ENCODE measurements at places on chromosomes 5 and 9.

DNA sequence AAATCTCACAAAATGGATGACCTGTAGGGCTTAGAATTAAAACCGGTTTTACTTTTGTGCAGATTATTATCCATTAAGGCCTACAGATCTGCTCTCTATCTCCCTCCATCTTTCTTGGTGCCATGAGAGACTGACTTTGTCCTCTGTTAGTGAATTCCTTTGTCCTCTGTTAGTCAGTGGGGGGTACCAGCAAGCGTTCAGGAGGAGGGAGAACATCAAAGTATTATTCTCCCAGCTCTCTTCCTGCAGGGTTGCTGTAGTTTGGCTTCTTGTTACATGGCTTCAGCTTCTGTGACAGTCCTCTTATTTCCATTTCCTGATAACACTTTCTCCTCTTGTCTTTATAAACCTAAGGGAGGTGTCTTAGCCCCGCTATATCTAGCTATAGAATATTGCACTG lies 850.5 kb upstream of the SEMA6A start:
- DNase-seq: no peak

DNA sequence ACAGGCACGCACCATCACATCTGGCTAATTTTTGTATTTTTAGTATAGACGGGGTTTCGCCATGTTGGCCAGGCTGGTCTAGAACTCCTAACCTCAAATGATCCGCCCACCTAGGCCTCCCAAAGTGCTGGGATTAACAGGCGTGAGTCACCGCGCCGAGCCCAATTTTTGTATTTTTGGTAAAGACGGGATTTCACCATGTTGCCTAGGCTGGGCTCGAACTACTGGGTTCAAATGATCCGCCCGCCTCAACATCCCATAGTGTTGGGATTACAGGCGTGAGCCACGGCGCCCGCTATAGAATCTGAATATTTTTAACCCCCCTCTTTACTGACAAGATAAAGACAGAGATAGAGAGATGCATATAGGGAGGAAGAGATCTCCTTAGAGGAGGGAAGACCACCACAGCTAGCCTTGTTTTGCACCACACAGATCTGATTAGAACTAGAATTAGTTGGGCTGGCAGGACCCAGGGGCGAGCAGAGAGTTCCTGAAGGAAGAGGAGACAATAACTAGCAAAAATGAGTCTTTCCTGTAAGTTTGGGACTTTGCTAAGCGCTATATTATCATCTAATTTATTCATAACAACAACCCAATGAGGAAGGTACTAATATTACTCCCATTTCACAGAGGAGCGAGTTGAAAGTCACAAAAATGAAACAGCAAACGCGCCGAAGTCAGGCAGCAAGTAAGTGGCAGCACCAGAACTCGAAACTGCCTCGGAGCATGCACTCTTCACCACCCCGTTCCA lies 1.5 kb upstream of the ANKHD1 start:
- peak; percentile 27 for DNase-seq

- DNase-seq: peak; percentile 30
These were observed 166.6 kb downstream of the AP3B1 start for GRCh38 chr5:78127875-78128274.

DNA sequence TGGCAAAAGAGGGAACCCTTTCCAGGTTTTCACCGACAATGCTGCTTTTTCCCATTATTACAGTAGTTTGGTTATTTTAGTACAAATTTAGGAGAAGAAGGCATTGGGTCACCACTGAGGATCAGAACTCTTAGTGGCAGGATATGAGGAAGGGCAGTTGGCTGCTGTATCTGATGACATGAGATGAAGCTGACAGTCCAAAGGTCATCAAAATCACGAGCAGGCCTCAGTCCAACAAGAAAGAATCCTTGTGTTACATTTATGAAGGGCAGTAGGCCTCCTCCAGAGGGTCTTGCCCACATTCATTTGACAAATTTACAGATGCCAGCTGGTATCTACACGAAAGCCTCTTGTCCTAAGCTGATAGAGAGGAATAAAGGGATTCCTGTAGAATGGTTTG lies 49.5 kb upstream of the COL15A1 start:
- no peak for DNase-seq

- DNase-seq: no peak
These were observed 144.6 kb upstream of the ZNF366 start for GRCh38 chr5:72651779-72652178.

- no peak for DNase-seq
These were observed 21.5 kb upstream of the SUSD3 start for GRCh38 chr9:93036887-93037475.

DNA sequence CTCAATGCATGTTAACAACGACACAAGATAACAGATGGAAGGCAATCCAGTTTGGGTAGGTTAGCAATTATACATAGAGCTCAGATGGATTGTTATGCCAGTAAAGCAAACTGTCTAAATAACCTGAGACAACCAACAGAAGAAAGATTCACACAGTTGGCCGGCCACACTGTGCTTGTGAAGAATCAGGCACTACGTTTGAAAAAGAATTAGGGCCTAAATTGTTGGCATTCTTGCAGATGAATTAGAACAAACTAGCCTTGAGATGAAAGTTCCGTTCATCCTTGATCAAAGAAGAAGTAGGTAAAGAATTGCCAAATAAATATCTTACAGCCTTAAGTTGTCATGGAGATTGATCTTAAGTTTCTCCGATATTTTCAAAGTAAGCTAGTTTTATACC lies 210.6 kb downstream of the CDH18 start:
- DNase-seq: no peak

- no peak for DNase-seq
These were observed 6.6 kb downstream of the TRIO start for GRCh38 chr5:14149672-14150274.

DNA sequence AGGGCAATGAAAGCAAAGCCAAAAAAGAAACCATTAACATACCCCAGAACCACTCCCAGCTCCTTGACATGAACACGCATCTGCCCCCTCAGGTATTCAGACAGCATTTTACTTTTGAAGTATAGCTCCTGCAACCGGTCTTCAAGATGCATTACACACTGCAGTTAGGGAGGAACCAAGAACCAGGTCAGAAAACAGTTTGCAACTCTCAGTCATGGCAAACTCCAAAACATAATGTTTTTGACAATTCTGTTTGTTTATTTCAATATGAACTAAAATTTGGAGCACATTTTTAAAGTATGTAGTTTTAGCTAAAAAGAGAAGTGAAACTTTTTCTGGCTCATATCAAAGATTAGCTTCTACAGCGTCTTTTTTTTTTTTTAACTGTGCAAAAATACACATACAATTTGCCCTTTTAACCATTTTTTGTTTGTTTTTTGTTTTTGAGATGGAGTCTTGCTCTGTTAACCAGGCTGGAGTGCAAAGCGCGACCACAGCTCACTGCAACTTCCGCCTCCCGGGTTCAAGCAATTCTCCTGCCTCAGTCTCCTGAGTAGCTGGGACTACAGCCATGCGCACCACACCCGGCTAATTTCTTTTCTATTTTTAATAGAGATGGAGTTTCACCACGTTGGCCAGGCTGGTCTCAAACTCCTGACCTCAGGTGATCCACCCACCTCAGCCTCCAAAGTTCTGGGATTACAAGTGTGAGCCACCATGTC lies 12.2 kb upstream of the RAPGEF6 start:
- no peak for DNase-seq

- DNase-seq: no peak
These were observed 171.2 kb downstream of the HSPA4 start for GRCh38 chr5:133222979-133223378.

DNA sequence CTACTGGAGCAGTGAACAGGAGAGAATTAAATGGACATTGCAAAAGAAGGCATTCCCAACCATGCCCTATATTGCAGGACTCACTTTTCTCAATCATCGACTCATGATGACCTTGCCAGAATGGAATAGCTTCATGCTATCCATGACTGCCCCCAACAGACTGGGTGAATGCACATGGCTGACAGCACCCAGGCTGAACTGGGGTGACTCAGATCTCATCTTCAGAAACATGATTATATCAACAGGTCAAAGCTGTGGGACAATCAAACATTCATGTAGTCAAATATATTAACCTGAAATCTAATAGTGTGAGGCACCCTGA lies 34.7 kb upstream of the MIER3 start:
- DNase-seq: no peak
